Ascending aorta (tissue), 2 donors: ENCODE measurements at places on chromosomes 2 and 18. TPM values are rescaled to one million over a fixed set of nuclear protein-coding genes. Genes with fewer than 3 reads are reported as not detected.

CXCR1 gene
- not detected for total RNA-seq

RGPD4 gene
- not detected for total RNA-seq

SERPINB4 gene
- not detected for total RNA-seq

GRCh38 chr2:7026742-7027141 lies 109.5 kb downstream of the RNF144A start:
- no peak for DNase-seq

GRCh38 chr2:211611061-211611518 lies 927.5 kb downstream of the ERBB4 start:
- DNase-seq = no peak

LDLRAD4 gene
- 21.0 TPM for total RNA-seq

C2orf74 gene
- total RNA-seq = 7.2 TPM

ERBB4 gene
- 1.7 TPM for total RNA-seq

GRCh38 chr2:1864981-1865421 lies 120.7 kb upstream of the PXDN start:
- peak; percentile 46 for DNase-seq

DNA sequence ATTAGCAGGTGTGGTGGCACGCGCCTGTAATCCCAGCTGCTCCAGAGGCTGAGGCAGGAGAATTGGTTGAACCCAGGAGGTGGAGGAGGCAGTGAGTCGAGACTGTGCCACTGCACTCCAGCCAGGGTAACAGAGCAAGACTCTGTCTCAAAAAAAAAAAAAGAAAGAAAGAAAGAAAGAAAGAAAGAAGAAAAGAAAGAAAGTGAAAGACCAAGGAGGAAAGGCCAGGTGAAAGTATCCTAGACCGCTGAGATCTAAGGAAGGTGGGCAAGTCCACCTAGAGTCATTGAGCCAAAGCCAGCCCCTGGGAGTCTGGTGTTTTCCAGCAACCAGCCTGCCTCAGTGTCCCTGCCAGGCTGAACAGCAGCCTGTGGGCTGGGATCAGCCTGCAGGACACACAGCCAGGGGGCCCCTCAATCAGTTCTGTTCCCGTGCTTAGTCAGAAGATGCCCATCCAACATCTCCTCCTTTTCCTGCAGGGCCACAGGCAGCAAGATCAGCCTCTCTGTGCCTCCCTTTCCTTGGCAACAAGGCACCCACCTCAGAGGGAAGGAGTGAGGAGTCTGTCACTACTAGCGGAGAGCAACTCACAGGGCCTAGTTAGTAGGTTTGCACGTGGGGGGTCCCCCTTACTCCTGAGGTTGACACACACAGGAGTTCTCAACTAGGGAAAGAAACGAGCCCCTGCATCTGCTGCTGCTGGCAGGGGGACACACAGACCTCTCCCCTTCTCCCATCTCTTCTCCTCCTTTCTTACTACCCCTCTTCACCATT lies 64.1 kb downstream of the SMAD7 start:
- no peak for DNase-seq
